ENCODE measurements at places on chromosomes 1 and 21.

DNA sequence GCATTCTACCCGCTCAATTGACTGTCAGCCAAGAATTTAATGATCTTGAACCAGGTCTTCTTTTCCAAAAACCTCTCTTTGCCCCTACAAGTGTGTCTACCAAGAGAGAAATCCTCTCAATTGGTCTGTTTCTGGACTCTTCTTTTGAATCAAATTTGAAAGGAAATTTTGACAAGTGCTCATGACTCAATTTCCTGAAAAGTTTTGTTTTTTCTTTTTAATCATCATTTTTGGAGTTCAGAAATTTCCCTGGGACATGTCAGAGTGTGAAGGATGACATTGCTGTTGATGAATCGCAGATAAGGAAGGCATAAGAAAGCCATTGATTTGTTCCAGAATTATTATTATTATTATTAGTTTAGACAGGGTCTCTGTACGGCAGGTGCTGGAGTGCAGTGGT lies 88.2 kb upstream of the AKT3 start:
- no peak for DNase-seq

DNA sequence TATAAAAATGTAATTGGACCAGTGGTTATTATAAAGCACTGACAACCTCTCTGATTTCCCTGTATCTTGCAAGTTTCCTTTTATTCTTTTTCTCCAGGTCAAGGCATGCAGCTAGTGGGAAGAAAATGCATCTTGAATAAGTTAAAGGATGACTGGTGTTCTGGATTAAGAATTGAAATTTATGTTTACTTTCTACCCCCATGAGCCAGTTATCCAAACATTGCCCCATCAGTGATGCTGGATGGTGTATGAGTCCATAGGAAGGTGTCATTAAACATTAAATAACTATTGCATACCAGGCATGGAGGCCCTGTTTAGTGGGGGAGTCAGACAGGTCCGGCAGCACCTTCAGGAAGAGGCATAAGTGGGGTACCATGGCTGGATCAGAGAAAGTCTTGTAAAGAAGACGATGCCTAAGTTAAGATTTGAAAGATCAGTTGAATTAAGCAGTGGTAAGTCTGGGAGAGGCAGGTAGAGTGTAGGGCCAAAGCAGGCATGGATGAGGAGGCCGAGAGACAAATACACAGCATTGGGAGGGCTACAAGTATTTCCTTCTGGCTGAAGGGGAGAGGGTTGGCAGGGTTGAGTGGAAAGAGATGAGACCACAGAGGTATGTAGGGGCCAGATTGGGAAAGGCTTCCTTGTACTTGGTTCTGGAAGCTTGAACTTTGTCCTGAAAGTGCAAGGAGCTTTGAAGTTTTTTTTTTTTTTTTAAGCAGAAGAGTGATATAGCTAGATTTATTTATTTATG lies 5.7 kb downstream of the SZRD1 start:
- no peak for DNase-seq

DNA sequence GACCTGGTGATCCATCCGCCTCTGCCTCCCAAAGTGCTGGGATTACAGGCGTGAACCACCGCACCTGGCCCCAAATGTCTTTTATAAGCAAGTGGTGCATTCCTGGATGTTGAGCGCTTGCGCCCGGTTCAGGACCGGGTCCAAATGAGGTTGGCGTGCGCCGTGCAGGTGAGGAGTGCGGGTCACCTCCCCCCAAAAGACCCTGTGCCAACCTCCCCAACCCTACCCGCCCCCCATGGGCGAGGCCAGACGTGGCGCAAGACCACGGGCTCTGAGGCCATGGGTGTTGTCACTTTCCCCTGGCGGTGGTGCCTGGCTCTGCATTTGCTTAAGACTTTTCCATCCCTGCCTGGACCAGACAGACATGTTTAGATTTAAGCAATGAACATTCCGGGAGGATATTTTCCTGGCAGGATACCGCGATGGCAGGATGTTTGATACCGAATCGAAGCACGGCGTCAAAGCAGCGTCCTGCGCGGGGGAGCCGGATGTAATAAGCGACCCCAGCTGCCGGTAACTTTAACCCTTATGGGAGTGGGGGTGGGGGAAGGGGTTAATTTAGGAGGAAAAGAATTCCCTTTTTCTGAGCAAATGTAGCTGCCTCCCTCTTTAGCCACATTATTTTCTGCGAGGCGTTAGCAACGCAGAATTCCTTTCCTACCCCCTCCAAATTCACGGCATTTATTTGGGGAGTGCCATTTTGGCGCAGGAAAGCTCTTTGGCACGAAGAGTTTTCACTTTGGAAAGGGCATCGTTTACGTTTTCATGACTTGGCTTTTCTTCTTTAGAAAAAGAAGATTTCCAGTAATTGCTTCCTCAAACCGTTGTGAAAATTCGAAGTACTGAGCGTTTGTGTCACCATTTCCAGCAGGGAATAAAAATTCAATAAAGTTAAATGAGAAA lies 27.8 kb upstream of the RNF187 start:
- DNase-seq: no peak

DNA sequence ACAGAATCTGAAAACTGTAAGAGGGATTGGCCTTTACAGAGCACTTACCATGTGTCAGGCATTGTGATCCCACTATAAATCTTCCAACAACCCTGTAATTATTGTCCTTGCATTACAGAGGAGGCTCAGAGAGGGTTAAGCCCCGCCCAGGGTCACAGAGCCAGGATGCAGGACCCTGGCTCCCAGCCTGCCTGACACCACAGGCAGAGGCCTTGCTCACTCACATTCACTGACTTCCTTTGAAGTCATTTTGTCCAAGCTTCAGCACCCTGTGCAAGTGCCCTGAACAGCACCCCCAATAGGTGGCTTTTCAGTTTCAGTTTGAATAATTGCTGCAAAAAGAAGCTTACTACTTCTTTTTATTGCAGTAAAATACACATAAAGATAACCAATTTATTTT lies 256.8 kb upstream of the NFIA start:
- no peak for DNase-seq

DNA sequence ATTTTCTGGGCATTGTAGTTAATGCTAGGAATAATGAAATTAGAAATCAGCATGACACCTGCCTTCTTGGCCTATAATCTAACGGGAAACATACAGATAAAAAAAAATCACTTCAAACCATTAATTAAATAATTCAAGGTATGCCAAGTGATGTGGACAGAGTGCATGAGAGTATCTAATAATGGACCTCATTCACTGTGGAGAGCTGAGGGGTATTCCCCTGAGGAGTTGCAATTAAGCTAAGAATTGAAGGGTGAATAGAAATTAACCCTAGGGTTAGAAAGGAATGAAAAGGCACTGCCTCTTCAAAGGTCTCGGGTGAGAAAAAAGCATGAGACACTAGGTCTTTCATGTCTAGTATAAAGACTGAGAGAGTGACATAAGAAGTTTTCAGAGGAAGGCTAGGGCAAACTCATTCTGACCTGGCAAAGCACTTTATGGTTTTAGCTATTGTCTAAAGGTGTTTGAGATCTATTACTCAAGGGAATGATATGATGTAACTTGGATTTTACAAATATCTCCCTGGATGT lies 466.1 kb downstream of the KCNT2 start:
- DNase-seq: no peak

DNA sequence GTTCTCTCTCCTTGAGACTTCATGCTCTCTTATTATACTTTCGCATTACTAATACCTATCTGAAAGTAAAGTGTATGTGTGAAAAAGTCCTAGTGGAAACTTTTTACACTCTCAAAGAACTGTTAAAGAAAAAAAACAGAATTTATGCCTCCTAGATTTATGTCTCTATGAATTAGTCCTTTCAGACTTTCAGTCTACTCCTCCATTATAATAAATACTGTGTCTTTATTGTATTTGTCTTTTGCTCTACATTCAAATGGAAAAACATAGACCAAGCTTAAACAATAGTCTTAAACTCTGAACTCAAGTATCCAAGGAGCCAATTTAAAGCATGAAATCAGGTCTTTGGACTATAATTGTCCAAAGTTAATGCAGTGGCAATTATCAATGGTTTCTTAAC lies 1449.0 kb downstream of the PLA2G4A start:
- no peak for DNase-seq

DNA sequence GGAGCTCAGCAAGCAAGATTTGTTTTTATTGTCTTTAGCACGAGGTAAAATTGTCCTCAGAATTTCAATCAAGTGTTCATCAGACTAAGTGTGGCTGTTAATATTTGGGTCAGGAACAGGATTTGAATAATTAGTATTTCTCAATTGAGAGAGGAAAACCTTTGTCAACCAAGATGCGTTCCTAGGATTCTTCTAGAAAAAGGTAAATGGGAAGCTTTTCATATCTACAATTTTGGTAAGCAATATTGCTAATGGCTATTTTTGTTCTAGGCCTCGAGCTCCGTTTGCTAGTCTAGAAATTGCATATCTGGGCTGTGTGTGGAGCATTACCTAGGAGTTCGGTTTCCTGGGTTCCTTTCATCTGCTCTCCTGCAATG lies 4.1 kb upstream of the PIGV start:
- DNase-seq: no peak

DNA sequence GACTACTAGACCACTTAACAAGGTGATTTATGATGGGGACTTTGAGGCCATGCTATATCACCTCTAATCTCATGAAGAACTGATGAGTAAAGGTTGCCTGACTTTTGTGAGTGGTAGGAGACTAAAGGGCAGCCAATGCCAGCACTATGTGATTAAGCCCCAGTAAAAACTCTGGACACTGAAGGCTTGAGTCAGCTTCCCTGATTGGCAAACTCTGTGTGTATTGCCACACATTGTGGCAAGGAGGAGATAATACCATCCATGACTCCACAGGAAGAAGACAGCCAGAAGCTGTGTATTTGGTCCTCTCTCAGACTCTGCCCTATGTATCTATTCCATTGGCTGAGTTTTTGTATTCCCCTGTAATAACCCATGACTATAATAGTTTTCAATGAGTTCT lies 413.3 kb upstream of the ZRANB2 start:
- DNase-seq: no peak

GRCh38 chr1:226754793-226755533 lies 15.9 kb upstream of the ITPKB start:
- DNase-seq: no peak

DNA sequence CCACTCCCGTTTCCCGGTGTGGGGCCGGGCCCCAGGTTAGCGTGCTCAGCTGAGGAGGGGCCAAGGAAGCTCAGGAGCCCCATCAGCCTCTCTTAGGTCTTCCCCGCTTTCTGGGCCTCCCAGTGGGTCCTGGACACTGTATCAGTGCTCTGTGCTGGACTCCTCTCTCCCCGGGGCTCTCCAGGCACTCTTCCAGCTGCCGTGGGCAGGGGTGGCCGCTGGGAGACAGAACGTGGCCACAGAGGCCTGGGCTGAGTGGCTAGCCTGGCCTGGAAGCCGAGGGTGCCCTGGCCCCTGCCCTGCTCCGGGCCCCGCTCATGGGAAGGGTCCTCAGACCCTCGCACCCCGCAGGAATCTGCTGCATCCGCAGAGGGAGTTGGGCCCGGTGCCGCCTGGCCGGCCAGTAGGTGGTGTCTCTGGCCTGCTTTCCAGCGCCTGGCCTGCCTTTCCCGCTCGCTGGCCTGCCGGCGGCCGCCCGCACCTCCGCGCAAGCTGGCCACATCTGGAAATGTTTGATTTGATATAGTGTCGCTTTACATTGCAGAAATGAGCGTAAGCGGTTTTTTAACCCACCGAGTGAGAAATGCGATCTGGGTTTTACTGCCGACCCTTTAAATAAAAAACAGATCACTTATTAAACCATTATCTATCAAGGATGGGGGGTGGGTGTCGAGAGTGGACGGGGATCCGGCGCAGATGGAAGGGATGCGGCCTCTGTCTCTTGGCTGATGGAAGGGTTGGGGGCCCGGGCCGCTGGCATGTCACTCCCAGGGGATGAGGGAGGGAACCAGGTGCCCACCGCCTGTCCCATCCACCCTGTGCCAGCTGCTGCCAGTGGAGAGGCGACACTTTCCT lies 74.4 kb upstream of the TTC34 start:
- no peak for DNase-seq

- DNase-seq: no peak
Observed at GRCh38 chr21:18893406-18893805, 489.8 kb upstream of the TMPRSS15 start.

- DNase-seq: no peak
Observed at GRCh38 chr1:209620487-209620884, 31.7 kb downstream of the LAMB3 start.

- no peak for DNase-seq
Observed at GRCh38 chr1:245168086-245168485, 13.3 kb downstream of the KIF26B start.

DNA sequence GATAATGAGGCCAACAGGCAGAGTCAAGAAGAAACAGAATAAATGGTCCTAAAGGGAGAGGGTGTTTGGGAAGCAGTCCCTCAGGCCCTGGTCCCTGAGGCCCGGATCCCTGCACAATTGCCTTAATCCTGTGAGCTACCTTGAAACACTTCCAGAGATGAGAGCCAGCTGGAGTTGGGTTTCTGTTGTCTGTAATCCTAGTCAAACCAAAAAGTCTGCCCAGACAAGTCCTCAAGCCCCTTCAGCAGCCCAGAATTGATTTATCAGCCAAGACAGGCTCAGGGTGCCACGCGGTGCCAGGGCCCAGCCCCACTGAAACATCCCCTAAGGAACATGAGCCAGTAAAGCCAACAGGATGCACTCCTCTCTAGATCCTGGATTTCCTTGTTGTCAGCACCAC lies 16.4 kb upstream of the CLSTN1 start:
- DNase-seq: no peak

DNA sequence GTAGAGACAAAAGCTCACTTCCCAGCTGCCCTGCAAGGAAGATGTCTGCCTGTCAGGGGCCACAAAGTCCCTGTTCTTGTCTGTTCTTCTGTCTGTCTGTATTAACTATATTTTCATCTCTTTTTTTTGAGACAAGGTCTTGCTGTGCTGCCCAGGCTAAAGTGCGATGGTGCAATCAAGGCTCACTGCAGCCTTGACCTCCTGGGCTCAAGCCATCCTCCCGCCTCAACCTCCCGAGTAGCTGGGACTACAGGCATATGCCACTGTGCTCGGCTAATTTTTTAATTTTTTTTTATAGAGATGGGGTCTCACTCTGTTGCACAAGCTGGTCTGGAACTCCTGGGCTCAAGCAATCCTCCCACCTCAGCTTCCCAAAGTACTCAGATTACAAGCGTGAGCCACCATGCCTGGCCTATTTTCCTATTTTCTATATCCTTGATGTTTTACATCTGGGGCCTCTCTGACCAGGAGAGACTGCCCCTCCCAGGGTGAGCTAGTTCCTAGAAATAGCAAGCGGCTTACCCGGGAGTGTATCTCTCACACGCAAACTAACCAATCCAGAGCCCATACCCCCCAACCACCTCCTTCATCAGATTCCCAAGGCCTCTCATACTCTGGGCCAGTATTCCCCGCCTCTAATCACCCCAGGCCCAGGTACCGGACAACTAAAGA lies 5.4 kb upstream of the KLHDC7A start:
- no peak for DNase-seq

All from stimulated activated CD8-positive, alpha-beta memory T cell treated with anti-CD3 and anti-CD28 coated beads, Interleukin-4, amount 100 ng/mL, for 1 hour (primary cell).